ENCODE measurements at places on chromosomes 13 and 19. TPM values are rescaled to one million over a fixed set of nuclear protein-coding genes. Genes with fewer than 3 reads are reported as not detected.

The ZNF667 gene
- total RNA-seq, result 10.4 TPM

The ZNF331 gene
- 39.8 TPM for total RNA-seq

DNA sequence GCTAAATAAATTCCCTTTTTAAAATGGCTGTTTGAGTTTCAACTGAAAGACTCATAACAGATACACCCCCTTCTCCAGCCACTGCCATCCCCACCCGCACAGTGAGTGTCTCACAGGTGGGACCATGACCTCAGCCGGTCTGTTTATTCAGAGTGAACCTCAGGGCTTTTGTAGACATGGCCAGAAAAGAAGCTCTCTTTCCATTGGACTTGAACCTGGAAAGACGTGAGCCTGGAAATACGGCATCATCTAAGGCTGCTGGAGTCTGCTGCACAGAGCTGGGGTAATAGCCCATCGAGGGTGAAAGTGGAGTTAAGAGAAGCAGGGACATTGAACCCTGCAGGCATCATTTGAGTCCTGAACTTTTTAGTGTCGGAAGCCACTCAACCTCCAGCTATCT, 15.2 kb upstream of the KPNA3 start:
- H3K27me3 ChIP-seq, result no peaks in the 10 kb centered on the region
- no peak overlapping the region for H3K27ac ChIP-seq
- H3K36me3 ChIP-seq, result no peaks in the 10 kb centered on the region
- DNase-seq, result no peak

The POSTN gene
- total RNA-seq, result 27.8 TPM

DNA sequence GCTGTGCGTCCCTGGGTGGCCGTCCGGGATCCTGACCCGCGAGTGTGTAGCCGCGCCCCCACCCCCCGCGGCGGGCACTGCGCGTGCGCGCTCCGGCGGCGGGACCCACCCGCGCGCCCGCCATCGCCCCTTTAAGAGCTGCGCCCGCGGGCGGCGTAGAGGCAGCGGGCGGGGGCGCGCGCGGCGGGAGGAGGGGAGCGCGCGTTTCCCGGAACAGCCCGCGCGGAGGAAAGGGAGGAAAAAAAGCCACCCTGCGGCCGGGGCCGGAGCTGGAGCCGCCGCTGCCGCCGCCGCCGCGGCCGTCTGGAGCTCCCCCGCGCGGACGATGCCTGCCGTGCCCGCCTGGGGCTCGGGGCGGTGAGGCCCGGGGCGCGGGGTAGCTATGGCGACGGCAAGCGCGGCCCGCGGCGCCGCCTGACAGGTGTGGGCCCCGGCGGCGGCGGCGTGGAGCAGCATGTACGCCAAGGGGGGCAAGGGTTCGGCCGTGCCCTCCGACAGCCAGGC, at the start of gene SSBP4:
Gene SSBP4, plus strand, starts transcription at position 204 of the 504 bp plus-strand sequence. Its CDS starts 251 bp downstream, at position 455.
- DNase-seq, result peak; percentile 70
- peak within 1 kb of the TSS; percentile 66 for H3K4me3 ChIP-seq
- no peaks in the 10 kb centered on the region for H3K27me3 ChIP-seq
- no peaks in the 10 kb centered on the region for H3K36me3 ChIP-seq
- H3K4me1 ChIP-seq, result peaks cover 68% of the 10 kb centered on the region

DNA sequence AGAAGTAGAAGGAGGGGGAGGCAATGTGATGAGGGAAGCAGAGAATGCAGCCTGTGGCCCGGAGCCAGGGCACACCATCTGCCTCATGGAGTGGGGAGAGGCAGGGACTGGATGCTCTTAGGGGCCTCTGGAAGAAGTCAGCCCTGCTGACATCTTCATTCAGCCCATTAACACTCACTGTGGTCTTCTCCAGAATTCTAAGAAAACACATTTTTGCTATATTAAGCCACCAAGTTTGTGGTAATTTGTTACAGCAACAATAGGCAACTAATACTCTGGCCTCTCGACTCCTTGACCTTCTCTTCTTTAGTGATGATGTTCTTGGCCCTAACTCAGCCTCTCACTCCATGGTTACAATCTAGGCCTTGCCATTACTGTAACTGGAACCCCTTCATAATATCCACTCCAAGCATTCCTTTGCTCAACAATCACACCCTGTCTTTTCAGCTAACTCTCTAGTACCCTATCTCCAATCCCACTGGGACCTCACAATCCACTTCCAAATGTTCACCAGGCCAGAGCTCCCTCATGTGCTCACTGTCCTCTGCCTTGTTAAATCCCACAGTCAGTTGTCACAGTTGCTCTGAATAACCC, 98.5 kb downstream of the MIPEP start:
- H3K36me3 ChIP-seq, result no peaks in the 10 kb centered on the region
- peak overlapping the region; percentile 58 for H3K27ac ChIP-seq
- peak; percentile 10 for DNase-seq
- peaks cover 28% of the 10 kb centered on the region for H3K4me1 ChIP-seq

DNA sequence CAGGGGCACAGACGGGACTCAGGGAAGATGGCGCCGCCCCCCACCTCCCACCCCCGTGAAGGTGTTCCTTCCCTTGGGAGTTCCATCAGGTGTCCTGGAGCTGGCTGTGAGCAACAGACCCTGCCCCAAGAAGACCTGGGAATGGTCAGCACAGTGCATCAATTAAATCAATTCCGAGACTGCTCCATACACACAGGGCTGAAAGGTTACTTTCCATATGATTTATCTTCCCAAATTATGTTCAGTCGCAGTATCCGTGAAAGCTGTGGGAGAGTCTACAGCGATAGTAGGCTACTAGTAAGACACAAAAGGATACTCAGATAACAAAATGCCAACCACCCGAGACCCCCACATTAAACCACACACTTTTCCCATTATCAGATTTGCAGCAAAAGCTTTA, 71.8 kb upstream of the PABPC3 start:
- no peak overlapping the region for H3K27ac ChIP-seq
- H3K4me3 ChIP-seq, result no peak overlapping the region
- H3K27me3 ChIP-seq, result no peaks in the 10 kb centered on the region
- DNase-seq, result no peak
- H3K36me3 ChIP-seq, result no peaks in the 10 kb centered on the region
- H3K4me1 ChIP-seq, result no peaks in the 10 kb centered on the region

GRCh38 chr13:99287551-99287950, 19.6 kb downstream of the GPR183 start:
- H3K4me3 ChIP-seq, result no peak overlapping the region
- H3K27ac ChIP-seq, result peak overlapping the region; percentile 63
- DNase-seq, result peak; percentile 72
- H3K36me3 ChIP-seq, result no peaks in the 10 kb centered on the region

GRCh38 chr13:36513266-36513665, 81.0 kb downstream of the CCNA1 start:
- no peaks in the 10 kb centered on the region for H3K27me3 ChIP-seq
- H3K27ac ChIP-seq, result no peak overlapping the region
- H3K4me1 ChIP-seq, result no peaks in the 10 kb centered on the region
- no peaks in the 10 kb centered on the region for H3K36me3 ChIP-seq
- H3K4me3 ChIP-seq, result no peak overlapping the region

DNA sequence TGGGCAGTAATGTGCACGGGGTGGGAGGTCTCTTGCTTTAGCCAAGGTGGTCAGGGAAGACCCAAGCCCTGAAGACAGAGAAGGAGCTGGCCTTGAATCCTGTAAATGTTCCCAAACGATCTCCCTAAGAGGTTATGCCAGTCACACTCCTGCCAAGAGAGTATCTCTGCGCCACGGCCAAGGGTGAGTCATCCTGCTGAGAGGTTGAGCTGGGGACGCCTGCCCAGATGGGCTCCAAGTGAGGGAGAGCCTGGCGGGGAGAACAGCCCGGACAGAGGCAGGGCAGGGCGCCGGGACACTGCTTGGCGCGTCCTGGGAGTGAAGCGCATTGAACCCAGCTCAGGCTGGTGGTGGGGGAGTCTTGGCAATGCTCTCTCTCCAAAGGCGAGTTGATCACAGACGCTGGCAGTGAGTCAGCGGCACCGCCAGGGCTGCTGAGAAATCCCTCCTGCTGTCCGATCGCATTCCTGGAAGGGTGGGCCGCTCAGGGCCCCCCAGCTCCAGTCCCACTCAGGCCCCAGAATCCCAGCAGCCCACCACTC, 16.4 kb downstream of the SULT2B1 start:
- peak overlapping the region; percentile 92 for H3K27ac ChIP-seq
- no peak overlapping the region for H3K4me3 ChIP-seq
- H3K4me1 ChIP-seq, result peaks cover 35% of the 10 kb centered on the region
- H3K36me3 ChIP-seq, result no peaks in the 10 kb centered on the region

DNA sequence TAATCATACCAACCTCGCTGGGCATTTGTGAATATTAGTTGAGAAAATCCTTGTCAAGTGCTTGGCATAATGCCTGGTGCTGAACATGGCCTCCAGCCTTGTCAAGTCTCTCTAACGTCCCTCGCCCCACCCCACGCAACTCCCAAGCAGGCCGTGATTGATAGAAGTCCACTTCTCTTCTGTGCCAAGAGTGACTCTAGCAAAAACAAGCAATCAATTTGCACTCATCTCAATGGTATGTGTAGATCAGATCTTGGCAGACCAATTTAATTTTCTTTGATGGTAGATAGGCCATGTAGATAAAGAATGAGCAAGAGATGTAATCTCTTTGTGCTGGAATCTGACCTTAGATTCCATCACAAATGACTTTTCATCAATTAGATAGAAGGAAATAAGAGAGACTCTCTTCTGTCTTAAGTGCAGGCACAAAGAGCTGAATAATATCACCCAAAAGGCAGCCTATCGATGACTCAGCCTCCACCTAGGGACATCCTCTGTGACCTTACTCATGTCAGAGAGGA, 31.0 kb upstream of the KATNAL1 start:
- H3K4me3 ChIP-seq, result no peak overlapping the region
- no peaks in the 10 kb centered on the region for H3K27me3 ChIP-seq
- no peak for DNase-seq
- peaks cover 19% of the 10 kb centered on the region for H3K4me1 ChIP-seq

The ZNF382 gene
- total RNA-seq, result 30.5 TPM

The TEX26 gene
- not detected for total RNA-seq

DNA sequence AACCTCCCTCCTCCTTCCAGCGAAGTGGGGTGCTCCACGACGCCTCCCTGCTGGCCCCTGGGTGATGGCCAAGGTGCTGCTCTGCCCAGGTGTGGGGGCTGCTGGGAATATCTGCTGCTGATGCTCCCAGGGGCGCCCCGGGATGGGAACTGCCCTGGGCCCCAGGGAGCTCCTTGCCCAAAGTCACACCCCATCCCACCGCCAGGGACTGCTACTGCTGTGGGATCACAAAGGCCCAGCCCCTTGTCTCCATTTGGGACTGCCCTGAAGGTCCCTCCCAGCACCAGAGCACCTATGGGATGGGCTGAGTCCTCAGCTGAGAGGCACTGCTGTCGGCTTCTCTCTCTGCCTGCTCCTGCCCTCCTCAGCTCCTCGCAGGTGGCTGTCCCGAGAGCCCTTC, 19.0 kb downstream of the CHST8 start:
- DNase-seq, result no peak
- no peaks in the 10 kb centered on the region for H3K36me3 ChIP-seq
- no peak overlapping the region for H3K27ac ChIP-seq

DNA sequence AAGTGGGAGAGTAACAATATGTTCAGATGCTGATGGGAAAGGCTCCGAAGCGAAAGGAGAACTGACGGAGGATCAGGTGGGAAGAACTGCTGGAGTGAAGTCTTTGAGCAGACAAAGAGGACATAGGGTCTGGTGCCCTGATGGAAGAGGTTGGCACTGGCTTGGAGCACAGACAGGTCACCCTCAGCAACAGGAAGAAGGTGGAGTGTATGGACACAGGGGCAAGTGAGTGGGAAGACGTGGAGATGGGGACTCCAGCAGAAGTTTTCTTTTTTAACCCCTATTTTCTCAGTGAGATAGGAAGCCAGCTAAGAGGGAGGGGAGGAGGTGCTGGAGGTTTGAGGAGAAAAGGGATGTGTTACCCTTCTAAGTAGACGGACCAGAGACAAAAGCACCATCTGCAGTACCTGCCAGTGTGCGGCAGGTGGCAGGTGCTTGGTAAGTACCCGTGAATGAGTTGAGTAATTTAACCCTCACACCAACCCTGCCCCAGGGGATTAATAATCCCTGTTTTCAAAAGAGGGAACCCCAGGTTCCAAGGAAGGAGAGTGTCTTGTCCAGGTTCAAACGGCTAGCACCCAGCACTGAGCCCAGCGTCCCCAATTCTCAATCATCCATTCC, 11.2 kb downstream of the HAS1 start:
- peak; percentile 20 for DNase-seq
- H3K4me1 ChIP-seq, result no peaks in the 10 kb centered on the region
- H3K27ac ChIP-seq, result no peak overlapping the region
- no peak overlapping the region for H3K4me3 ChIP-seq

GRCh38 chr13:25232937-25233515, 54.3 kb downstream of the MTMR6 start:
- no peaks in the 10 kb centered on the region for H3K27me3 ChIP-seq
- no peak overlapping the region for H3K27ac ChIP-seq
- no peak for DNase-seq

DNA sequence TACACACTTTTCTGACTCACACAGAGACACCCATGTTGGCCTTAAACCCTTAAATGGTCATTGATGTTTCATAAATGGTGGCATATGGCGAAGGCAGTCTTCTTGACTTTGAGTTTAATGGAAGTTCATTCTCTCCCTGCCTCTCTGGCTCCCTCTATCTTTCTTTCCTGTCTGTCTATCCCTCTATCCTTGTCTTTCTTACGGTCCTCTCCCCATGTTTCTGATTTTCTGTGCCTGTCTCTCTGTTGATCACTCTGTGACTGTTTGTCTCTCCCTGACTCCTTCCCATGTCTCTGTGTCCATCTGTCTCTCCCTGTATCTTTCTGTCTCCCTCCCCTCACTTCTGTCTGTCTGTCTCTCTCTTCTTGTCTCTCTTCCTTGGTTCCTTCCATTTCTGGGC, 43.2 kb upstream of the SHKBP1 start:
- H3K27me3 ChIP-seq, result no peaks in the 10 kb centered on the region
- no peak for DNase-seq
- peaks cover 14% of the 10 kb centered on the region for H3K4me1 ChIP-seq
- H3K27ac ChIP-seq, result no peak overlapping the region
- H3K4me3 ChIP-seq, result no peak overlapping the region

The IL11 gene
- total RNA-seq, result not detected

DNA sequence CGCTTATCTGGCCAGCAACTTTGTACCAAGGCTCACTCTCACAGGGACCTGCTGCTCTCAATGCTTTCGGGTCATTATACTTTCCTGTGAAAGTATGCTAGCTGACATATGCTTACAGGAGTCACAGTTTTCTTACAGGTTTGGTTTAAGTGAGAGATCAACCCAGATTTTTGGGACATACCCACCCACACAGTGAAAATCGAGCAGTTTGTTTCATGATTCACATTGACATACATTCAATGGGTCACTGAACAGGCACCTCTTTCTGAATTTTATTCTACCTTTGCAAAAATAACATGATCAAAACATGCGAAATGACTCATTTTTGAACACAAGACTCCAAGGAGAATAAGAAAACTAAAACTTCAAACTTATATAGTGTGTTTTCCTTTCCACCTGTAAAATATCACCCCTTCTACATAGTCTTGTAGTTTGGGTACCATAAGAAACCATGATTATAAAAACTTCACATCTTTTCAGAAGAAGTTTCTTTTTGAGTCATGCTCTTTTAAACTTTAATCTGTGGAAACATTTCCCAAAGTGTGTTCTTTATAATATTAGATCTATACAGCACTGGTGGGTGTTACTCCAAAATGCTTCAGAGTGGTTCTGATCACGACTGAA, 44.3 kb upstream of the TEX29 start:
- peaks cover 25% of the 10 kb centered on the region for H3K36me3 ChIP-seq
- H3K27ac ChIP-seq, result no peak overlapping the region
- no peak for DNase-seq
- H3K27me3 ChIP-seq, result no peaks in the 10 kb centered on the region
- no peak overlapping the region for H3K4me3 ChIP-seq
- no peaks in the 10 kb centered on the region for H3K4me1 ChIP-seq

GRCh38 chr19:51777570-51778462, 16.8 kb downstream of the FPR2 start:
- peak; percentile 58 for DNase-seq
- H3K4me3 ChIP-seq, result no peak overlapping the region
- H3K27ac ChIP-seq, result no peak overlapping the region
- no peaks in the 10 kb centered on the region for H3K36me3 ChIP-seq
- H3K4me1 ChIP-seq, result no peaks in the 10 kb centered on the region

The HNRNPA1L2 gene
- 6.0 TPM for total RNA-seq

Data from thyroid gland (tissue), 4 donors.